ENCODE measurements at places on chromosomes 4 and X. TPM values are rescaled to one million over a fixed set of nuclear protein-coding genes. Genes with fewer than 3 reads are reported as not detected.

DNAAF6 gene
- 0.10 TPM for polyA plus RNA-seq

SUPT20HL2 gene
- not detected for polyA plus RNA-seq

- no peak for DNase-seq
These were observed 402.4 kb downstream of the PACRGL start for GRCh38 chr4:21102667-21103066.

DNA sequence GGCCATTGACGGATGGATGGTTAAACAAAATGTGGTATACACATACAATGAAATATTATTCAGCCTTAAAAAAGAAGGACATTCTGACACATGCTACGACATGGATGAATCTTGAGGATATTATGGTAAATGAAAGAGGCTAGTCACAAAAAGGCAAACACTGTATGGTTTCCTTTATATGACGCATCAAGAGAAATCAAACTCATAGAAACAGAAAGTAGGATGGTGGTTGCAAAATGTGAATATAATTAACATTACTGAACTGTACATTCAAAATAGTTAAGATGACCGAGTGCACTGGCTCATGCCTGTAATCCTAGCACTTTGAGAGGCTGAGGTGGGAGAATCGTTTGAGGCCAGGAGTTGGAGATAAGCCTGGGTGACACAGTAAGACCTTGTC lies 9.5 kb upstream of the CASK start:
- no peak for DNase-seq
